T-helper 17 cell (primary cell): ENCODE measurements at places on chromosomes 12 and 14.
A peak's percentile ranks its signal among the peaks of the same experiment; 100 is the strongest.

- no peak for DNase-seq
These were observed 359.4 kb upstream of the DCN start for GRCh38 chr12:91542067-91542466.

DNA sequence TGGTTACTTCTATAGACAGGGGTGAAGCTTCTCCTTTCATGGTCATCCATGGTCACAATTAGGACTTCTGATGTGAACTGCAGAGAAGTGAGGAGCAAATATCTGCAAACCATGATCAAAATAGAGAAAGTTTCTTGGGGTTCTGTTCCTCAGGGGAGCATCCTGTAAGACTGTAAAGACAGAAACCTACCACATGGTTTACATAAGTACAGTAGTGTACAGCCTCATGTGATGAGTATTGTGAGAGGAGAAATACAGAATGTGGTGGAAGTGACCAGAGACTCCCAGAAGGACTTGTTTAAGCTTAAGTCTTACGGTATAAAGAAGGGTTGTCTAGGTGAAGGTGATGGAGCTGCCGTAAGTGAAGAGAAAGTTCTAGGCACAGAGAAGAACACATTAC lies 484.7 kb downstream of the LRIG3 start:
- DNase-seq = no peak

- no peak for DNase-seq
These were observed 241.4 kb downstream of the BMP4 start for GRCh38 chr14:53715193-53715721.

DNA sequence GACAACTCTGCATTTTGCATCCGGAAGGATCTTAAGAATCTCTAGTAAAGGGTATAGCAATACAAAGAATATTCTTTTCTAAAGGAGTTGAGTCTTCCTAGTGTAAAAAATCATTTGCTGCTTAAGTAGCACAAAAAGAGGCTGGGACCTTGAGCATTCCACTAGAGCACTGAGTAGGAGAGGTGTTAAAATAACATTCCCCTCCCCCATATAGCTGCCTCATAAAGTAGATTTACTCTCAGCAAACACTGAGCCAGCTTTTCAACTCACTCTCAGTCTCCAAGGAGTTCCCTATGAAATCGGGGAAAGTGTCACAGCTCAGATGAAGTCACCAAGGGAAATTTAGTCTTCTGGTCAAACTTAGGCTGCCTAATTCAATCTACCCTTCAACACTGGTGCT lies 592.7 kb downstream of the ETNK1 start:
- DNase-seq = no peak

- DNase-seq = no peak
These were observed 27.3 kb downstream of the PPFIBP1 start for GRCh38 chr12:27551172-27551840.

GRCh38 chr14:57979376-57980048 lies 113.6 kb upstream of the SLC35F4 start:
- DNase-seq = no peak

- no peak for DNase-seq
These were observed 386.8 kb downstream of the BCAT1 start for GRCh38 chr12:24561882-24562770.

DNA sequence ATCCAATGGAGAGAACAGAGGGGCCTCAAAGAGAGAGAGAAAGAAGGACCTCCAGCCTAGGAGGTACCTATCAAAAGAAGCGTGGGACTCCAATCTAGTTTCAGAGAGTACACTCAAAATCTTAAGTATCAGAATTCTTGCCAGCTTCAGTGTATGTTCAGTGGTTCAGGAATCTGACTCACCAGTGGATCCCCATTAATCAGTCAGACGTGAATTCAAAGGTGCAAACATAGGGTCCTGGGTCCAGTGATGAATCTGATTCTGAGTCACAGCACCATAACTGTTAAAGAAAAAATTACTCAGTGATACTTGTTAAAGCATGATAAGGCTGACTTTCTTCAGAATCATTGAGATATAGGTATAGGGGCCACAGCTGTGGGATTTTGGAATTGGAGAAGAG lies 33.2 kb downstream of the ETNK1 start:
- DNase-seq = no peak

DNA sequence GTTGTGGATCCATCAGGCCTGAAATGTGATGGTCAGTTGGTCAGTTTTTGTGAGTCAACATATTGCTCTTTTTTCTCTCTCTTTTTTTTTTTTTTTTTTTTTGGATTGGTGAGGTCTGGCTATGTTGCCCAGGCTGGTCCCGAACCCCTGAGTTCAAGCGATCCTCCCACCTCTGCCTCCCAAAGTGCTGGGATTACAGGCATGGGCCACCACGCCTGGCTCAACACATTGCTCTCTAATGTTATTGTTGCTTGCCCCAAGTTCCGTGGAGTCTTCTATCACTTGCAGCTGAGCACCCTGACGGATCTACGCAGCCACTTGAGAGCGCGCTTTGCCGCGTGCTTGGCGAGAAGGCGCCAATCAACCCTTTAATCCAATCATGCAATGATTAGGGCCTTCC lies 69.5 kb upstream of the DIO3 start:
- DNase-seq = no peak

DNA sequence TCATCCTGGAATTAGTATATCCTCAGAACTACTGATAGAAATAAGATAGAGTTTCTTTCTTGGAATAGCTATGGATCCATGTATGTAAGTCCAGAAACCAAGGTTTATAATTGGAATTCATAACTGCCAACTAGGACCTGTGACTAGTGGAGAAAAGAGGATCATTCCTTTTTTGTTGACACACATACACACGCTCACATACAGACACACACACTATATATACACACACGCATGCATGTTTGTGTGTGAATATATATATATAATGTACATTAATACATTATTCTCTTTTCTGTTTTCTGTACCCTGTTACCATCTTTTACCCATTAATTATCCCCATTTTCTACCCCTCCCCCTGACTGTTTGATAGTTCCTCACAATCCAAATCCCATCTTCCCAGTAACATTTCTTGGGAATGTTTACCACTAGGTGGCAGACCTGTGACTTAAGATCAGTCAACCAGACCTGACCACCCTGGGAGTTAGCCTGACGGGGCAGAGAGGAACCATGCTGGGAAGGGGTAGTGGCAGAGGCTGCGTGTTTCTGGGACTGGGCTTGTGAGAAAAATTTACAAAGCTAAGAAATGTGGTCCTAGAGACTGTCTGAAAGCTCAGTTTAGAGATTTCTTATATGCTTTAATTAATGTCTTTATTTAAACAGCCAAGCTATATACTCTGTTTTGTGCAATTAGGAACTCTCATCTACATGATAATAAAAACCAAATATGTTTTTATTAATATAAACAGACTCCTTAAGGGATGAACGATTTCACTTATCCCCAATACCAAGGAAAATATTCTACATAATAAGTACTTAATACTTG lies 308.0 kb downstream of the PPFIA2 start:
- no peak for DNase-seq

DNA sequence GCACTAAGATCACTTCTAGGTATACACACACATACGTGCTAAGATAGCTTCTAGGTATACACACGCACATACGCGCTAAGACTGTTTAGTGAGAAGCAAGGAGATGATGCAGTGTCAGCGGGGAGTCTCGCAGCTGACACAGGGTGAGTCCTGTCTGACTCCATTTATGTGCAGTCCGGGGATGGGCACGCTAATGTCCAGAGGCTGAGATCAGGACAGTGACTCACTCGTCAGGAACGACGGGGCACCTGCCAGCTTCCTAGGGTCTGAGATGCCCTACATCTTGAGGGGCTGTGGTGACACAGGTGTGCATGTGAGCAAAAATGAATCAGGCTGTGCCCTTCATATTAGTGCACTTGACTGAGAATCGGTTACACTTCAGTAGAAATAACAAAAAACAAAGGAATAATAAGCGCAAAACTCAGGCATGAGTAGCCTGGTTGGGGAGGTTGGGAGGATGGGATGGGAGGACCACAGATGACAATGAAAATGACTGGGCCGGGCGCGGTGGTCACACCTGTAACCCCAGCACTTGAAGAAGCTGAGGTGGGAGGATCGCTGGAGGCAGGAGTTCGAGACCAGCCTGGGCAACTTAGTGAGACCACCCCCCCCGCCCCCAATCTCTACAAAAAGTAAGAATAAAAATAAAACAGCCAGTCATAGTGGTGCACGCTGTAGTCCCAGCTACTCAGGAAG lies 29.1 kb upstream of the ULK1 start:
- DNase-seq = no peak

DNA sequence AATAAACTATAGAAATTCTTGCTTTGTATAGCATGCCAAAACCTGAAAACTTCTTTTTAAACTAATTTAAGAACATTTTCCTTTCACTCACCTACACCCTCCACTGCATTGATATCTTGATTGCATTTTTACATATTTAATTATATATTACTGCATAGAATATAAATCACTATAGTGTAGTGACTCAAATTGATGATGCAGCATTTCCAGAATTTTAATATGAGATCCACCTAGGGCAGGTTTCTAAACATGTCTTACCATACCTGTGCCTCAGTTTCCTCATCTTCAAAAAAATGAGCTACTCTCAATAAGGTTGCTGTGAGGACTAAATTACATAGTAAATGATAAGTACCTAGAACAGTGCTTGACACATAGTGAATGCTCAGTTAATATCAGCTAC lies 881.5 kb downstream of the RPS29 start:
- no peak for DNase-seq

DNA sequence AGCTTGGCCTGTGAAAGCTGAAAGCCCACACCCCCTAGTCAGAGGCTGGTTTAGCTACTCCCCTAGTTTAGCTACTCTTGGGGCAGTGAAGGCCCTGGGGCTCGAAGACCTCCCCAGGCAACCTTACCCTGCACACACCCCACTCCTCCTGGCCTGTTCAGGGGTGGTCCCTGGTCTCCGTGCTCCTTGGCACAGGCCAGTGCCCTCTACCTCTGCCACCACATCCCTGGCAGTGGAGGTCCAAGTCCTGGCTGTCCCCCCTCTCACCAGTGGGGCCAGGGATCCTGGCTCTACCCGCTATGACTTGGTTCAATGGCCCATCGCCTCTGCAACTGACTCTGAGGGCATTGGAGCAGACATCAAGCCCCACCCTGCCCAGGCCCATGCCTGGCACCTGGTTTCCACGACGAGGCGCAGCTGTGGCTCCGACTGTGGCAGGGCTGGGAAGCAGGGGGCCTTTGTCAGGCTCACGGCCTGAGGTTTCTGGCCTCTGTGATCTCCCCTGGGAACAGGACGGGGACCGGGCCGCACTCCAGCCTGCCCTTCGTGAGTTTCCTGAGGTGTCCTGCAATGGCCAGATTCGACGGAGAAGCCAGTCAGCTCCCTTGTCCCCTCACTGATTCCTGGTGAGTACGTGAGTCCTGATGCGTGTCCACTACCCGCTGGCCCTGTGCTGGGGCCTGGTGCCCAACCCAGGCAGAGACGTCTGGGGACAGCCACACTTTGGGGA lies 5.7 kb downstream of the TMEM121 start:
- DNase-seq = no peak

GRCh38 chr14:95770777-95771176 lies 56.9 kb upstream of the TCL1A start:
- no peak for DNase-seq

DNA sequence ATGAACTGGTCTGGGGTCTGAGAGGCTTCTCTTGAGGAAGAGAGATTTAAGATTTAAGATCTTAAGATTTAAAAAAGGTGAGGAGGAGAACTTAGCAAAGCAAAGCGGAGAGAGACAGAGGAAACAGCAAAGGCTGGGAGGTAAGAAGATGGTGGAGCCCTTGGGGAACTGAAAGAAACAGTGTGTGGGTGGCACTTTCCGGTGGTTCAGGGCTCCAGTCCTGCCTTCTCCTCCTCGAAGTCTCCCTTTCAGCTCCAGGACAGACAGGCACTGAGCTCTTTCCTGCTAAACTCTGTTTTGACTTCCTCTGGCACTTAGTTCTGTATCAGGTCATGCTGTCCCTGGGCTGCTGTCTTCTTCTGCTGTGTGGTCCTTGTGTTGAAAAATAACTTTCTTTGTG lies 298.7 kb upstream of the SRRM4 start:
- DNase-seq = no peak

- DNase-seq = no peak
These were observed 473.1 kb downstream of the ETNK1 start for GRCh38 chr12:23098110-23098509.

- DNase-seq = no peak
These were observed 52.5 kb downstream of the SPIC start for GRCh38 chr12:101527682-101528081.

DNA sequence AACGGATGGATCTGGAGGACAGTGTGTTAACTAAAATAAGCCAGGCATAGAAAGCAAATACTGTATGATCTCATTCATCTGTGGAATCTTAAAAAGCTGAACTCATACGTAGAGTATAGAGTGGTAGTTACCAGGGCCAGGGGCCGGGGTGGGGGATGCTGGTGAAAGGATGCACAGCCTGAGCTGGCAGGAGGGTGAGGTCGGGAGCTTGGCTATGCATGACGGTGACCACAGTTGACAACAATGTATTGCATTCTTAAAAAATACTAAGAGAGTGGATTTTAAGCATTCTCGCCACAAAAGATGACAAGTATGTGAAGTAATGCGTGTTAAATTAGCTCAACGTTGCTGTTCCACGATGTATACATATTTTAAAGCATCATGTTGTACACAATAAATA lies 351.3 kb downstream of the TMEM121 start:
- DNase-seq = no peak

DNA sequence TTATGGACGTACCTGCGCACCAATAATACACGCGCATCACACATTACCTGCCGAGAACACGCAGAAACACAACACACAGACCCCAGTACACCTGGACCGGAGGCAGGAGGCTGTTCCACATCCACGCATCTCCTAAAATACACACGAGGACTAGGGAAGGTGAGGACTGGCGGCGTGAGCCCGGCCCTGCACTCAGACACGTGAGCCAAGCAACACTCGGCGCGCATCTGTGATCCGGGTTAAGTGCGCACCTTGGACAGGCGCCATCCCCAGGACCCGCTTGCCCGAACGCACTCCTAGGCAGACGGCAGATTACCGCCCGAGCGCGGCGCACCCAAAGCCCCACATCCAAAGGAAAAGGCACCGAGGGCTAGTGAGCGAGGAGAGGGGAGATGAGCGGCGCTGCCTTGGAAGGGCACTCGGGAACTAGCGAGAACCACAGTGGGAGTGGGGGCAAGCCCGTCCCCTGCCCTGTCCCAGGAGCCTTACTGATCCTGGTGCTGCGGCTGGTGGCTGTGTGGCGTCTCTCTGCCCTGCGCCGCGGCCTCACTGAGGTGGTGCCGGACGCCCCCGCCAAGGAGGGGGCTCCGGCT lies 417 bp downstream of the GLS2 start:
- DNase-seq = peak; percentile 21

- no peak for DNase-seq
These were observed 13.7 kb downstream of the OR6J1 start for GRCh38 chr14:22630486-22630885.

DNA sequence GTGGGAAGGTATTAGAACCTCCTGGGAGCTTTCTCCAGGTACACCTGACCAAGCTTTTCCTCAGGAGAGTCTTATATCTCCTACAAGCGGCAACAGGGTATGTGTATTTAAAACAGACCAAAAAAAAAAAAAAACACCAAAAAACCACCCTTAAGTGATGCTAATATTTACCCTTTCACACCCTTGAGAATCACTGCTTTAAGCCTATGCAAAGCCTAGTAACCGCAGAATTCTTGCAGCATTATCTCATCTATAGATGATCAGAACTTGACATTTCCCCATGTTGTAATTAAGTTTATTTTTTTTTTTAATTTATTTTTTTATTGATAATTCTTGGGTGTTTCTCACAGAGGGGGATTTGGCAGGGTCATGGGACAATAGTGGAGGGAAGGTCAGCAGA lies 19.3 kb downstream of the ZNF641 start:
- no peak for DNase-seq

GRCh38 chr12:101424620-101425019 lies 17.0 kb upstream of the ARL1 start:
- no peak for DNase-seq
